ENCODE measurements at places on chromosomes 4 and X.

GRCh38 chrX:52270453-52271116, 85.9 kb downstream of the MAGED4 start:
- no peak for DNase-seq

DNA sequence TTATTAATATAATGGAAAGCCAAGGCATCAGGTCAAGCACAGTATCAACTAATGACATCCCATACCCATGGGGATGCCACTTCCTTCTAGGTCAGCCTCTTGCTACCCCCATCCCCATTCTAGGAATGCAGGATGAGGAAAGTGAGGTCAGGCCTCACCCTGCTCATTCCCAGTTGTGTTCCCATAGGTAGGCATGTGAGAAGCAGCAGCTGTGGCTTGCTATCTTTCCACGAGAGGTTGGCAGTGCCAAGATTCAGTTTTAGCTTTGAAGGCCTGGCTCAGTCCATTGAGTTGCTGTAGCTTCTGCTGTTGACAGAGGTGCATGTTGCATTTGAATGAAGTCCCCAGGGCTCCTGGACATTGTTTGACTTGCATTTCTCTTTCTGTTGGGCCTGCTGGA, 15.5 kb downstream of the LONRF3 start:
- DNase-seq, result no peak

DNA sequence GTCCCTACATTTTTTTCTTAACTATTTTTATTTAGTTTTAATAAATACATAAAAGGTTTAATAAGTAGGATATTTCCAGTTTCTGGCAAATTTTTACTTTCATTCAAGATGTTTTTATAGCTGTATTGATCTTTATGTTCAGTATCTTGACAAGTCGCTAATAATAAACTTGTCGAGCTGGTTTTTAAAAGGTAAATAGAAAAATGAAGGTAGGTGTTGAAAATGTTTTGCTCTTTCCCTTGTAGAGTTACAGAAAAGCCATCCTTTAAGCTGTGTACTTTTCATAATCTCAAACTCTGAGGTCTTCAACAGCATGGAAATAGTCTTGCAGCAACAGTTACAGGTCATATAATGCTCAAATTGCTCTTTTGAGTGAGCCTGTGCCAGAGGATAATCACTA, 52.6 kb downstream of the RS1 start:
- DNase-seq, result no peak

DNA sequence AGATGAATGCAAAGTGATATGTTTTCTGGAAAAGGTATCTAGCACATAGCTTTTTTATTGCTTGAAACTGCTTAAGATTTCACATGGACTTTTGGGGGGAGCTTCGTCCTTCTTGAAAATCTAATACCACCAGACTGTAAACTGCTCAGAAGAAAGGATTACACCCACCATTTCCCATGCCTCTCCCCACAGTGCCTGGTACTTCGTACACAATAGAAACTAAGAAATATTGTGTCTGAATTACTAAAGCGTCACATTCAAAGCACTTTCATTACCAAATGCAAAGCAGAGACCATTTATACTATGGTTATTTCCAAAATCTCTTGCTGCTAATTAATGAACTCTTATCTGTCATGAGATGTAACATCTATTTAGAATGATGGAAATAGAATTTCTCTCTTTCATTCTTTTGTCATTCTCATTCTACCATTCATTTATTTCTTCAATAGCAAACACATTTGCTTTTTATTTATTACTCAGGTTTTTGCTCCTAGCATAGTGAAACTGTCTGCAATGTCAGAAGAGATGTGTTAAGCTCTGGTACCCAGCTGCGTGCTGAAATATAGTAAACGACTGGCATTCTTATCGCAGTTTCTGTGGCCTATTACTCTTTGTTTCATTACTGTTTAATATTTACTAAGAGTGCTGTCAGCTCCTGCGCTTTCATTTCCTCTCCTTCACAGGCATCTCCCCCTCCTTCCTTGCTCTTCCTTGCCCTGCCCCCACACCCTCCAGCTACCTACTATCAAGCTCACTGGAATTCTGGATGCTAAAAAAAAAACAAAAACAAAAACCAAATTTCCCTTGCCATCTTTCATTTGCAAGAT, 51.4 kb upstream of the RAPGEF2 start:
- DNase-seq, result no peak

GRCh38 chrX:57772637-57773036, 92.6 kb upstream of the NLRP2B start:
- no peak for DNase-seq

GRCh38 chrX:1341545-1342184, 5.1 kb downstream of the IL3RA start:
- no peak for DNase-seq

Data from T-helper 2 cell (primary cell).